8988T (cell line): ENCODE measurements at places on chromosomes 5 and 9.

GRCh38 chr5:171336521-171337209 is 27.6 kb downstream of the TLX3 start:
- no peak for DNase-seq

DNA sequence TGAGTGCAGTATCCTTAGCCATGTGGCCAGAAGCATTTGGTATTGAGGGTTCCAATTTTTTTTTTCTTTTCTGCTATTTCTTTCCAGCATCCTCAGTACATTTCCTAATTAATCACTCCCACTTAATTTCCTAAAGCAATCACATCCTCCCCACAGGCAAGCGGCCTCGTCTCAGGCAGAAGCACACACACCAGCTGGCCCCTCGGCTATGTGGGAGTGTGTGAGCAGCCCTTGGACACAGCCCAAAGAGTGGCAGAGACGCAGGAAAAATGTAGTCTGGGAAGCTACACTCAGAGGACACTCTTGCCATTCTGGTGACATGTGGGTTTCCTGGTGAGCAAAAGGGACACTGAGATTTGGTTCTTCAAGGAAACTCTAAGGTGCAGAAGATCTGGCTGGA is 20.7 kb downstream of the SLIT3 start:
- DNase-seq = no peak

DNA sequence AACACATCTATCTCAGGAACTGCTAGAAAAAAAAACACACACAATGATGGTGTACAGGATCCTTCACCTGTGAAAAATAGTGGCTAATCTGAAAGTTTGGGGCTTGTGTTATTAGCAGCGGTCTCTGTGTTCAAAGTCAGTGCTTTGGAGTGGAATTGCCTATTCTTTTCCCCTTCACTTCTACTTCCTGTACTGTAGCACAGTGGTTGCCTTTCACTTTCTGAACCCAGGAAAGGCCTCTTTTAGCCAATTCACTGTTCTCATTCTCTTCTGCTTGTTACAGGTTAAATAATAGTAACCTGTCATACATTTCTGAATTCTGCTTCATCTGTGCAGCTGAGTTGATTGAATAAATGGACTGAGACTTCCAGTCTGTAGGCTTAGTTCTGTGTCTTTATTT is 161.3 kb upstream of the RGS7BP start:
- no peak for DNase-seq

- no peak for DNase-seq
Observed at GRCh38 chr5:68148096-68148495, 67.5 kb upstream of the PIK3R1 start.

GRCh38 chr5:14779975-14780374 is 91.6 kb downstream of the ANKH start:
- no peak for DNase-seq
